Lung (tissue), 17 donors: ENCODE measurements at places on chromosomes 16 and 17.

GRCh38 chr17:34645594-34645993 lies 66.2 kb downstream of the TMEM132E start:
- H3K27me3 ChIP-seq = no peaks in the 10 kb centered on the region
- H3K36me3 ChIP-seq = no peaks in the 10 kb centered on the region
- H3K4me3 ChIP-seq = no peak overlapping the region
- DNase-seq = peak; percentile 86
- no peak overlapping the region for H3K27ac ChIP-seq
- H3K4me1 ChIP-seq = no peaks in the 10 kb centered on the region

GRCh38 chr16:70342016-70342415 lies 4.7 kb upstream of the DDX19A start:
- peak overlapping the region; percentile 11 for H3K27ac ChIP-seq
- H3K36me3 ChIP-seq = no peaks in the 10 kb centered on the region
- DNase-seq = no peak
- H3K27me3 ChIP-seq = no peaks in the 10 kb centered on the region
- H3K4me3 ChIP-seq = no peak overlapping the region

- H3K27ac ChIP-seq = peak overlapping the region; percentile 44
- peak overlapping the region; percentile 62 for H3K4me3 ChIP-seq
- H3K4me1 ChIP-seq = peaks cover 15% of the 10 kb centered on the region
- no peaks in the 10 kb centered on the region for H3K27me3 ChIP-seq
These were observed 1.2 kb downstream of the DUSP14 start for GRCh38 chr17:37490638-37491614.

GRCh38 chr17:30347488-30347887 lies 13.6 kb upstream of the TMIGD1 start:
- H3K36me3 ChIP-seq = no peaks in the 10 kb centered on the region
- H3K27me3 ChIP-seq = no peaks in the 10 kb centered on the region
- H3K4me3 ChIP-seq = no peak overlapping the region
- no peak for DNase-seq

GRCh38 chr16:11126399-11127054 lies 129.5 kb downstream of the SOCS1 start:
- H3K27me3 ChIP-seq = no peaks in the 10 kb centered on the region
- peak; percentile 82 for DNase-seq
- H3K27ac ChIP-seq = no peak overlapping the region
- H3K4me3 ChIP-seq = no peak overlapping the region
- peaks cover 30% of the 10 kb centered on the region for H3K4me1 ChIP-seq

DNA sequence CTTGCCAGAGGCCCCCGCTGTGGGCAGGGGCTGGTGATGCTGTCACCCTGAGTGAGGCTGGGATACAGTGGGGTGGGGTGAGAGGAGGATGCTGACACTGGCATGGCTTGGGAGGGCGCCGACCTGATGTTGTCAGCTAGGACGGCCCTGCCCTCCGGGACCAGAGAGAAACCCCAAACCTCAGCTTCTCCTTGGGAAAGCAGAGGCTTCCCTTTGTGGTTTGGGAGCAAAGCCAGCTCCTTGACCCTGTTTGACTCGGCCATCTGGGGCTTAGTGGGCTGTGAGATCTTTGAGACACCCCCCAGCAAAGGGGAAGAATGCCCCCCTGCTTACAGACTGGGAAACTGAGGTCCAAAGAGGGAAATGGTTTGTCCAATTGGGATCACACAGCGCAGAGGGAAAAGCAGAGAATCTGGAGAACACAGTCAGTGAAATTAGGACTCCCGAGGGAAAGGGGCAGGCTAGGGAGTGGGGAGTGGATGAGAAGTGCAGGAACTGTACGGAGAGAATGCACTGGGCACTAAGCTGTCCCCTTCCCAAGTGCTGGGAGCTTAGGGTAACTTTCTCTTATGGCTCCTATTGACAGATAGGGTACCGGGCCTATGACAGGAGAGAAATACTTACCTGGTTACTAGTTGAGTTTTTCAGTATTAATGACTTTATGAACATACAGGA lies 40.7 kb upstream of the DLX4 start:
- no peaks in the 10 kb centered on the region for H3K36me3 ChIP-seq
- H3K27me3 ChIP-seq = no peaks in the 10 kb centered on the region
- H3K4me3 ChIP-seq = no peak overlapping the region
- no peak for DNase-seq
- no peak overlapping the region for H3K27ac ChIP-seq
- peaks cover 7% of the 10 kb centered on the region for H3K4me1 ChIP-seq

GRCh38 chr17:49390548-49391324 lies 23.9 kb downstream of the PHB1 start:
- H3K4me3 ChIP-seq = no peak overlapping the region
- peak overlapping the region; percentile 94 for H3K27ac ChIP-seq
- no peaks in the 10 kb centered on the region for H3K36me3 ChIP-seq
- no peak for DNase-seq
- no peaks in the 10 kb centered on the region for H3K27me3 ChIP-seq
- H3K4me1 ChIP-seq = peaks cover 9% of the 10 kb centered on the region

GRCh38 chr17:82019690-82020571 lies 2.7 kb downstream of the CENPX start:
- H3K27ac ChIP-seq = no peak overlapping the region
- DNase-seq = no peak
- H3K36me3 ChIP-seq = no peaks in the 10 kb centered on the region
- no peak overlapping the region for H3K4me3 ChIP-seq
- no peaks in the 10 kb centered on the region for H3K27me3 ChIP-seq
- H3K4me1 ChIP-seq = peaks cover 25% of the 10 kb centered on the region

- H3K4me3 ChIP-seq = no peak overlapping the region
- DNase-seq = peak; percentile 20
- H3K4me1 ChIP-seq = peaks cover 18% of the 10 kb centered on the region
- no peaks in the 10 kb centered on the region for H3K36me3 ChIP-seq
- H3K27ac ChIP-seq = no peak overlapping the region
These were observed 49.0 kb downstream of the CCDC182 start for GRCh38 chr17:57696050-57696449.
